ENCODE measurements at places on chromosomes 1 and 21. TPM values are rescaled to one million over a fixed set of nuclear protein-coding genes. Genes with fewer than 3 reads are reported as not detected.
A peak's percentile ranks its signal among the peaks of the same experiment; 100 is the strongest.

ALPL gene
- total RNA-seq: 114 TPM

CD84 gene
- not detected for total RNA-seq

DNA sequence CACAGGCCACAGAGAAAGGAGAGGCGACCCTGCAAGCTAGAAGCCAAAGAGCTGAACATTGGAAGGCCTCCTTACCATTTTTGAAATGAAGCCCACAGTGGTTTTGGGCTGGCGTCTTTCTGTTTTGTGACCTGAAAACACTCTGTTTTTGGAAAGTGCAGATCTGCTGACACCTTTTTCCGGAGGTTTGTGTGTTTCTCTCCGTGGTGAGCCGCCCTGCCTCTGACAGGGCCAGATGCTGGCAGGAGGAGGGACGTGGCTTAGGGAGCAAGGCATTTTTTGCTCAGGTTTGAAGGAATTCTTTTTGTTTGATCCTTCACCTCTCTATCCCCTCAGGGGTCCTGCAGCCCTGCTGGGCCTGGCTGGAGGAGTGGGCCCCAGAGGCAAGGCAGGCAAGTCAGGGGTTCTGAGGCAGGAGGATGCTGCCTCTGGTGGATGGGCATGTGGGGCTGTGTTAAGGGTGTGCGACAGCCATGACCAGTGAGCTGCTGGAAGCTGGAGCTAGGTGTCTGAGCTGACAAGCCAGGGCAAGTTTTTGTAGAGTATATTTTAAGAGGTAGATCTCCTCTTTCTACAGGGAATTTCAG is 133.8 kb downstream of the CAMTA1 start:
- no peak overlapping the region for H3K27ac ChIP-seq
- H3K27me3 ChIP-seq: no peaks in the 10 kb centered on the region

DNA sequence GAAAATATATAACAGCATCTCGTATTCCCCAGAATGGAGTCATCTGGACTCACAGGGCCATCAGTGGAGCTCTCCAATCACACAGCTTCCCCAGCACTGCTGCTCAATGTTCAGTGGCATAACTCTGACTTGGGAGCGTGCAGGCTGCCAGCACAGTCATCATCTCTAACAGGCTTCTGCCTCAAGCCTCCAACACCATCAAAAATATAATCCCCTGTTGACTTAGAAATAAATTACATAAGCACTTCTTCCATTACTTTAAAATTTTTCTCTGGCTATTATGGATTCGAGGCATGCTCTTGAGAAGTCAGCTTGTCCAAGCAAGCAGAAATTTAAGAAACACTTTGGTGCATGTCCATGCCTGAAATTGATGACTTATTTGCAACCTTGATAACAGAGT is 6.2 kb downstream of the DUSP23 start:
- no peak for DNase-seq
- no peaks in the 10 kb centered on the region for H3K36me3 ChIP-seq
- H3K27ac ChIP-seq: no peak overlapping the region
- peaks cover 1% of the 10 kb centered on the region for H3K27me3 ChIP-seq
- H3K4me1 ChIP-seq: no peaks in the 10 kb centered on the region
- H3K4me3 ChIP-seq: no peak overlapping the region

DNA sequence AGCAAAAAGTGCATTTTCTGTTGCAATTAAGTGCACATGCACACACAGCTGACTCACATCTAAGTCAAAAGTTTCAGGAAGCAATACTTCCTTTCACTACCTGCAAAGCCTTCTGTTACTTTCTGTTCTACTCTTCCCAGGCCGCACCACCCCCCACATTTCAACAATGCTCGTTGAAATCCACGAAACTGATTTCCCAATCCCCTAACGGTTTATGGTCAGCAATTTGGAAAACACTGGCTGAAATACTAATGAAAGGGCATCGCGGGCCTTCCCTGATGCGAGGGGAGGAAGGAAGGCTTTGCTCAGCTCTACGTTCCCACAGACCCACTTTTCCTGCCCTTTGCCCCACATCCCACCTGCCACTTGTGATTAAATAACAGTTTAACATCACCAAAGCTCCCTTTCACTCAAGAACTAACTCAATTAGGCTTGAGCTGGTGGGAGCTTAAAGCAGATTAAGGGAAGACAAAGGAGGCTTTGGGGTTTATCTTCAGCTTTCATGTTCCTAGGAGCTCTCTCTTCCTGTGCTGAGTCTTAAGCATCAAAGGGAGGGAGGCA is 243.2 kb upstream of the RAB4A start:
- H3K36me3 ChIP-seq: no peaks in the 10 kb centered on the region
- DNase-seq: peak; percentile 94
- H3K27ac ChIP-seq: peak overlapping the region; percentile 99
- no peaks in the 10 kb centered on the region for H3K27me3 ChIP-seq
- H3K4me1 ChIP-seq: peaks cover 76% of the 10 kb centered on the region
- H3K4me3 ChIP-seq: peak overlapping the region; percentile 24

GRCh38 chr21:22438428-22439086 is 1440.3 kb downstream of the NCAM2 start:
- H3K4me3 ChIP-seq: no peak overlapping the region
- DNase-seq: no peak
- H3K27ac ChIP-seq: no peak overlapping the region
- H3K27me3 ChIP-seq: no peaks in the 10 kb centered on the region
- H3K36me3 ChIP-seq: no peaks in the 10 kb centered on the region

DNA sequence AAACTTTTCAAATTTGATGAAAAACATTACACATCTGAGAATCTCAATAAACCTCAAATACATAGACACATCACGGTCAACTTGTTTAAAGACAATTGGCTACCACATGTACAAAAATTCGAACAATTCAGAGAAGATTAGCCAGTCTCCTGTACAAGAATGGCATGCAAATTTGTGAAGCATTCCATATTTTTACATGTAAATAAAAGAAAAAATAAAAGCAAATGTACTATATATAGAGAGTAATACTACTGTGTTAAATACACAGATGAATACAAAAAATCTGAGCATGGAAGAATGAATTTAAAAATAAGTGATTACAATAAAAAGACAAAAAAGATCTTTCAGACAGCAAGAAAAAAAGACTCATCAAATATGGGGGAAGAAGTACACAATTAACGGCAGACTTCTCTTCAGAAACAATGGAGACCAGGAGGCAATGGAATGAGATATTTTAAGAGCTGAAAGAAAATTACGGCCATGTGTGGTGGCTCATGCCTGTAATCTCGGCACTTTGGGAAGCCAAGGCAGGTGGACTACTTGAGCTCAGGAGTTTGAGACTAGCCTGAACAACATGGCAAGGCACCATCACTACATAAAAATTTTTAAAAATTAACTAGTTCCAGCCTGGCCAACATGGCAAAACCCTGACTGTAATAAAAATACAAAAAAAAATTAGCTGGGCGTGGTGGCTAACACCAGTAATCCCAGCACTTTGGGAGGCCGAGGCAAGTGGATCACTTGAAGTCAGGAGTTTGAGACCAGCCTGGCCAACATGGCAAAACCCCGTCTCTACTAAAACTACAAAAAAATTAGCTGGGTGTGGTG is 23.2 kb downstream of the HAX1 start:
- peaks cover 10% of the 10 kb centered on the region for H3K4me1 ChIP-seq
- H3K36me3 ChIP-seq: no peaks in the 10 kb centered on the region
- DNase-seq: no peak
- H3K4me3 ChIP-seq: no peak overlapping the region
- no peak overlapping the region for H3K27ac ChIP-seq

- no peaks in the 10 kb centered on the region for H3K27me3 ChIP-seq
- H3K36me3 ChIP-seq: no peaks in the 10 kb centered on the region
- no peak overlapping the region for H3K4me3 ChIP-seq
- no peak for DNase-seq
These were observed 13.5 kb upstream of the TINAGL1 start for GRCh38 chr1:31562707-31563360.

NSUN4 gene
- 17.0 TPM for total RNA-seq

INTS7 gene
- 20.7 TPM for total RNA-seq

DNA sequence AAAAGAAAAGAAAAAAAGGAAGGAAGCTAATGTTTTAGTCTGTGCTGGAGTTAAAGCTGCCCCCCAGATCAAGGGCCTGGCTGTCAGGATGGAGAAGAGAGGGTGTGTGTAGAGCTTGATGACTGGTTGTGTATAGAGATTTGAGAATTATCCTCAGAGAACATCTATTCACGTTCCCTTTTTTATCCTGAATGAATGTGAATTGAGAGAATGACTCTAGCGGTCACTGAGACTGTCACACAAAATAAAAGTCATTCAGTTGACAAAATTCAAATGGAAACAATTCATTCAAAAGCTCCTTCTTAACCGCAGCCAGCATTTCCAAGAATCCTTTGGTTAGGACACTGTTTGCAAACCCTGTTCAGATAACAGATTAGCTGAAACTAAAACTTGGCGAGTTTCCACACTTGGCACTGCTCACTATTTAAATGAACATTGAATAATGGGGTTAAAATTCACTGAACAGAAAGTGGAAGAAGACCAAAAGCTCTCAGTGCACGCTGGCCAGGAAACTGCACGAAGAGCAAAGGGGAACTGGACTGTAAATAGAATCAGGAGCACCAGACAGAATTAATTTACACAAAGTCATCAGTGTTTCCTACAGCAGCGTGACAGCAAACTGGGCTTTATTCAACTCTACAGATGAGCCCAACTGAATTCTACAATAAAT is 13.6 kb upstream of the FAM89A start:
- no peak overlapping the region for H3K4me3 ChIP-seq
- no peaks in the 10 kb centered on the region for H3K36me3 ChIP-seq
- peaks cover 55% of the 10 kb centered on the region for H3K27me3 ChIP-seq
- H3K4me1 ChIP-seq: no peaks in the 10 kb centered on the region
- no peak for DNase-seq

NHLH1 gene
- 0.22 TPM for total RNA-seq

DNA sequence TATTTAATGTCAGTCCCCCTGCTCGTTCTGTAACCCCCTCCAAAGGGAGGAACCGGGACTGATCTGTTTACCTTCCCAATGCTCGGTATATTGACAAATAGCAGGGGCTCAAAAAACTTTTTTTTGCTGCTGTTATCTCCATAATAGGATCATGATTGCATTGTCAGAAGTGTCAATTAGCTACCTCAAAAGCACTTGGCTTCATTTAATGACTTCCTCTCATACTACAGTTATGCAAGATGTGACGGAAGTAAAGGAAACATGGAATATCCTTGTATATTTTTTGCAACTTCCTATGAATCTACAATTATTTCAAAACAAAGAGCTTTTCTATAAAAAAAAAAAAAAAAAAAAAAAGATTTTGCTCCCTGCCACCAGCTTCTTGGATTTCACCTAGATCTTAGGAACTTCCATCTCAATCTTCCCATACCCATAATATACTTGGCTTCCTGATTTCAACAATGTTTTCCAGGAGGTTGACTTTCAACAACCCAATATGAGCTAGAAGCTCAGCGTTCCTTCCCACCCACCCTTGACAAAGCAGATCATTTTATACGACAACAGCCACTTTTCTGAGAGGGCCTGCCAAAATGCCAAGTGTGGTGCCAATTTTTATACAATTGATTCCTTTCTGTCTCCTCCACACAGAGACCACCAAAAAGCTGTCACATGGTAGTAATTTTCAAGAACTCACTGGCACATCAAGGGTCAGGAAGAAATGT is 71.7 kb downstream of the SETD4 start:
- no peak for DNase-seq
- H3K27ac ChIP-seq: no peak overlapping the region
- H3K4me1 ChIP-seq: no peaks in the 10 kb centered on the region
- no peaks in the 10 kb centered on the region for H3K36me3 ChIP-seq

DNA sequence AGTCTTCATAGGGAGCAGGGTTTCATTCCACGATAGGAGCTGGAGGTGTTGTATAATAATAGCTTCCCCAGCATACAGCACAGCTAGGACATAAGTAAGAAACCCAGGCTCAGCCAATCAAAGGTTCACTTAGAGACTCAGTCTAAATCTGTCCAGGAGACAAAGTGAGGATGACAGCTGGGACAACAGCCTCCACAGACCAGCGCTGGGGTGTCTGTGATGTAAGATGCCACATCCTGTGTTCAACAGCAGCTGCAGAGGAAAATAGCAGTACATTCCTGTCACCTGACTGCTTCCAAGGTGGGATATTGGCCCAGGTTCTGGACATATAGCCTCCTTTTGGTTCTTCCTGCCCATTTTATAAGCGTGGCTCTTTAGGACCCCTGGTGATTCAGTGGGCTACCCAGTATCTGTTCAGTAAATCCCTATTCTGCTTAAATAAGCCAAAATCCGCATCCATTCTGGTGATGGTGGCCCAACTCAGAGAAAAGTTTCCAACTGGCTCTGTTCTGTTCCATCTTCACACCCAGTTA is 176.8 kb upstream of the SYT6 start:
- H3K36me3 ChIP-seq: no peaks in the 10 kb centered on the region
- H3K4me3 ChIP-seq: no peak overlapping the region
- no peaks in the 10 kb centered on the region for H3K4me1 ChIP-seq
- no peak for DNase-seq
- no peaks in the 10 kb centered on the region for H3K27me3 ChIP-seq
- H3K27ac ChIP-seq: no peak overlapping the region

DNA sequence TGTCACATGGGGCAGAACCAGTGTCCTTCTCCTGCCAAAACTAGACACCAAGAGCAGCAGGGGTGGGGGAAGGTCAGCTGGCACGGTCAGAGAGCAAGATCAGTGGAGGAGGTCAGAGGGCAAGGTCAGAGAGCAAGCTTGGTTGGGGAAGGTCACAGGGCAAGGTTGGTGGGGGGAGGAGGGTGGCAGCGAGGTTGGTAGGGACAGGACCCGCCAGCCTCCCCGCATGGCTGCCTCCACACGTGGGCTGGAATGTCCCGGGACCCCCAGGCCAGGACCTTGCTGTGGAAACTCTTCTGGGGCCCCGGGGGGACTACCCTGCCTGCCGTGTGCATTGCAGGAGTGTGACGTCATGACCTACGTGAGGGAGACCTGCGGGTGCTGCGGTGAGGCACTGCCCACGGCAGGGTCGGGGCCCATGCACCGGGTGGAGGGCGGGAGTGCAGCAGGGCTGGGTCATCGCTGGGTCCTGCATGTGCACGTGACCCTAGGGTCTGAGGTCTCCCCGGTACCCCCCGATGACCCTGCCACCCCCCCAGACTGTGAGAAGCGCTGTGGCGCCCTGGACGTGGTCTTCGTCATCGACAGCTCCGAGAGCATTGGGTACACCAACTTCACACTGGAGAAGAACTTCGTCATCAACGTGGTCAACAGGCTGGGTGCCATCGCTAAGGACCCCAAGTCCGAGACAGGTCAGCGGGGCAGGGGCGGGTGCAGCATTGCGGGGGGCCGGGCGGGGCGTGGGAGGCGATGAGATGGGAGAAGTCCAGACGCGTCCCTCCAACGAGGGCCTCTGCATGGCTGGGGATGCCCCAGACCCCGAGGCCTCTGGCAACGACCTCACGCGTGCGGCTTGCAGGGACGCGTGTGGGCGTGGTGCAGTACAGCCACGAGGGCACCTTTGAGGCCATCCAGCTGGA is 27.3 kb downstream of the COL6A2 start:
- peaks cover 9% of the 10 kb centered on the region for H3K4me1 ChIP-seq
- no peaks in the 10 kb centered on the region for H3K27me3 ChIP-seq
- no peak for DNase-seq
- H3K4me3 ChIP-seq: no peak overlapping the region
- H3K36me3 ChIP-seq: no peaks in the 10 kb centered on the region

- no peak for DNase-seq
- no peak overlapping the region for H3K27ac ChIP-seq
- no peak overlapping the region for H3K4me3 ChIP-seq
- H3K36me3 ChIP-seq: no peaks in the 10 kb centered on the region
- H3K27me3 ChIP-seq: no peaks in the 10 kb centered on the region
- H3K4me1 ChIP-seq: no peaks in the 10 kb centered on the region
These were observed 47.1 kb upstream of the FMN2 start for GRCh38 chr1:240044620-240045019.
